ENCODE measurements at places on chromosomes 11 and 22.
A peak's percentile ranks its signal among the peaks of the same experiment; 100 is the strongest.

- no peak for DNase-seq
These were observed 14.0 kb downstream of the CAPN5 start for GRCh38 chr11:77080643-77081210.

GRCh38 chr22:41368543-41369423 is 13.0 kb upstream of the TEF start:
- DNase-seq, result no peak

DNA sequence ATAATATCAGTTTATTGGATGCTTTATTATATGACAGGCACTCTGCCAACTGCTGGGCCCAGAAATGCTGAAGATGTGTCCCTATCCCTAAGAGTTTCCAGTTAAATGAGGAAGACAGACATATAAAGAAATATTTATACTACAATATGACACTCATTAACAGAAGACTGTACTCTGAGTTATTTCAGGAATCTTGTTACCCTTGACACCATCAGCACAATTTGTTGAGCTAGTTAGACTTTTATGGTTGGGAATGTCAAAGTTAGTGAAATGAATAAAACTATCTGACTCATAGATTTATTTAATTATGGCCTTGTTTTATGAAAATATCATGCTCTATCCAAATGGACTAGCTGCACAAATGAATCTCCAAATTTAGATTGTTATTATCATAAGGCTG is 25.6 kb upstream of the MSANTD4 start:
- no peak for DNase-seq

DNA sequence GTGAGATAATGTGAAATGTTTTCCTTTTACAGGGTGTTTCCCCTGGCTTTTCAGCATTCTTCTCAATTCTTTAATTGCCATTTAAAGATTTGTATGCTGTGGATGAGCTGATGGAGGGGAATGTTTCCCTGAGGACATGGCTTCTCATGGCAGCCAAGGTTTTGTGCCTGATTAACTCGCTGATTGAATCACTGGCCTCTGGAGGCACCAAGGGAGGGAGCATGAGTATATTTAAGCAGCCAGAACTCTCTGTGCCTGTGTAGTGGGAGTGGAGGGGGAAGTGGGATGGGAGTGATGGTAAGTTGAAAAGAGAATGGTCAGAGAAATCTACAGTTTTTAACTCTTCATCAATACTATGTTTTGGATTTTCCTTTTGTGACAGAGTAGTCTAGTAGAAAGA is 88.7 kb downstream of the STIM1 start:
- no peak for DNase-seq

- no peak for DNase-seq
These were observed 28.1 kb downstream of the VSTM5 start for GRCh38 chr11:93822359-93822758.

DNA sequence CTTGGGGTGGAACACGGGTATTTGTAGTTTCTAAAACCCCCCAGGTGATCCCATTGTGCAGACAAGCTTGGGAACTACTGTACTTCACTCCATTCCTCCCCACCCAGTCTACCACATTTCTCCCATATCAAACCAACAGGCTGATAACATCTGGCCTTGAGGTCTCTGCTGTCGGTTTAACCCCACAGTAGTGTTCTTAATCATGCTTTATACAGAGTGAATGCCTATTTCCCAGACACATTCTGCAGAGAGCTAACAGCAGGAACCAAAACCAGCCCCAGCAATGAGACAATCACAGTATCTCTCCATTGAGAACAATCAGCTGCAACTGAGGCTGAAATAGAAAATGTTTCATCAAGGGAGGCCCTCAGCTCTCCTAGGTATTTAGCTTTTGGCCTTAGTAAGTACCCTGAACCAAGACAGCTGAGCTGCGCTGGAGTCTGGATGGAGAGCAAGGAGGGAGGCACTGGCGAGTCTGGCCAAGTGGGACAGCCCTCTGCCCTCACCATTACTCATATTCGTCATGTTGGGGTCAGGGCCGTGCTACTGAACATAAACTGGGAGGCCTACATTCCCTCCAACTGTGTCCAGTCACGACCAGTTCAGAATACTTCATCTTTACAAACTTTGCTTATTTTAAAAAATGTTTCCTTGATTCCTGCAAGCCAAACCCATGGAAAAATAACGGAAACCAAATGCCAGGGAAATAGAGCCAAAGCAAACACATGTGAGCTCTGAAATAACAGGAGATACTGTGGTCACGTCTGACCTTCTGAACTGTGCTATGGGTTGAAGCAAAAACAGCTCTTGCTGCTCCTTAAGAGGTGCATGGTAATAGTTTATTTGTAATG is 81.0 kb downstream of the CCDC34 start:
- DNase-seq, result peak; percentile 28

DNA sequence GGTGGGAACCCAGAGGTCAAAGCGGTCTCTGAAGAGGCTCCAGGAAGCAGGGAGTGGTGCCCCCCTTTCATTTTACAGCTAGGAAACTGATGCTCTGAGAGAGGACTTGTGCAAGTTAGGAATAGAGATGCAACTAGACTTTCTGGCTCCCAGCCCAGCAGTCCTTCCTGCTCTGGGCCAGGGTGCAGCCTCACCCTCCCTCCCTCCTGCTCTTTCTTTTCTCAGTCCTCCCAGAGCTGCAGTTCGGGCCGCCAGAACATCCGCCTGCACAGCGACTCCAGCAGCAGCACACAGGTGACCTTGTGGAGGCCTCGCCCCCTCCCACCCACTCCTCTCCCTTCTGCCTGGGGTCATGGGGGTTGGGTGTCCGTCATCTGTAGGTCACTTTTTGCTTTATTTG is 51.5 kb downstream of the LHFPL7 start:
- DNase-seq, result no peak

GRCh38 chr11:102006835-102007566 is 40.2 kb upstream of the CFAP300 start:
- no peak for DNase-seq

DNA sequence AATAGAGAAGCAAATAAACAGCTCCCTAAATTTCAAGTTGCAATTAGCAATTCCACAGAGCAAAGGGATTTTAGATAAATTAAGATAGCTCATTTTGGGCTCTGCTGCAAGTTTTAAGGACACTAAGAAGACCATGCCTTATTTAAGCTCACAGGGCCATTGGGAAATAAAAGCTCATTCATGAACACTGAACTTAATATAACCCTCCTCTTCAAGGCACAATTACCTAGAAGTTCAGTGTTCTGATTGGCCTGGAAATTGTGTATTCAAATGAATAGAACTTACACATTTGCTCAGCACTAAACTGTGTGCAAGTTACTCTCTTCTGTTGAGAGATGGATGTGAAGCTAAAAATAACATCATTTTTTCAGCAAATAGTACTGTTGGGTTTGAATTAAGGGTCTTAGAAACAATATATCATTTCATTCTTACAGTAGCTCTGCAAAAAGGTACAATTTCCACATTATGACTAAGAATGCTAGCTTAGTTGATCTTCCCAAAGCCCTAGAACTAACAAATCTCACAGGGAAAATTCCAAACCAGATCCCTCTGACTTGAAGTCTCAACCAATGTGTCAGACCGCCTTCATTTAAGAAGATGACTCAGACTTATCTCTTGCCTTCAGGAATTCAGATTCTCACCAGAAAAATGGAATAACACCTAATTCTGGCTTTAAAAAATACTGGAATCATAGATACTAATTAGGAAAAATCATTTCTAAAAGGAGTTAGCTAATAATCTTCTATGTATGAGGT is 87.4 kb upstream of the LRRC55 start:
- no peak for DNase-seq

- no peak for DNase-seq
These were observed 162.2 kb downstream of the ARHGAP42 start for GRCh38 chr11:100849009-100849900.

- DNase-seq, result no peak
These were observed 87.2 kb upstream of the NAV2 start for GRCh38 chr11:19625438-19625837.

- no peak for DNase-seq
These were observed 15.0 kb upstream of the EXPH5 start for GRCh38 chr11:108608548-108608947.

DNA sequence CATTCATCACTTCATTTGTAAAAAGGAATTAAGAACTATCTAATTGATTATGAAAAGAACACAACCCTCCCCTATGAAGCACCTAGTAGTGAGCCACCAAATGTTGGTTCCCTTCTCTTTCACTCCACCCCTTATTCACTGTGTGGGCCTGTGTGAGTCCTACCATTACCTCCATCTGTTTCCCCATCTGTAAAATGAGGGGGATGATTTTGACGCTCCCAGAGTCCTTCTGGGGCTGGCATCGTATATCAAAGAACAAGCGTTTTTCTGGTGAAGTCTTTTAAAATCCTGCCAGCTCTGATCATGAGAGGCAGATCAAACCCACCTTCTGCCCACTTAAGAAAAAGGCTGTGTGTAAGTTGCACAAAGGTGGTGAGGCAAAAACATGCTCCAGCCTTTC is 96.6 kb upstream of the SEZ6L start:
- no peak for DNase-seq

GRCh38 chr11:8593455-8593854 is 573 bp downstream of the STK33 start:
- DNase-seq, result no peak

DNA sequence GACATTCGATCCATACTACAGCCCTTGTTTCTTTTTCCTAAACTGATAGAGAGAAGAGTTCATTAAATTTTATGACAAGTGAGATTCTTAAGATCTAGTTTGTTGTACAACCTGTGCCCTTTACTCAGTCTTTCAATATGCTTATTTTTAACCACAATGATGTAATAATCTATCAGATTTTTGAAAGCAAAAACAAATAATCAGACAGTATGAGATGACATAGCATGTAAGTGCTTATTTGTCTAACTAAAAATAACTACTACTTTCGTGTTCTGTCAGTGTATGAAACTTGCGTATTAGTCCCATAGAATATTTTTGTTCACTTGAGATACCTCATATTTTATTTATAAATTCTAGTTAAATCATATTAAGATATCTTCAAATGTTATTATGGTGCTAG is 33.2 kb downstream of the RAB39A start:
- no peak for DNase-seq
